ENCODE measurements at places on chromosomes 4 and X.

GRCh38 chr4:128908735-128909134 is 99.2 kb downstream of the JADE1 start:
- DNase-seq, result no peak

- DNase-seq, result no peak
Observed at GRCh38 chr4:78764498-78764961, 11.6 kb upstream of the BMP2K start.

- no peak for DNase-seq
Observed at GRCh38 chr4:83362492-83363329, 28.1 kb upstream of the HPSE start.

DNA sequence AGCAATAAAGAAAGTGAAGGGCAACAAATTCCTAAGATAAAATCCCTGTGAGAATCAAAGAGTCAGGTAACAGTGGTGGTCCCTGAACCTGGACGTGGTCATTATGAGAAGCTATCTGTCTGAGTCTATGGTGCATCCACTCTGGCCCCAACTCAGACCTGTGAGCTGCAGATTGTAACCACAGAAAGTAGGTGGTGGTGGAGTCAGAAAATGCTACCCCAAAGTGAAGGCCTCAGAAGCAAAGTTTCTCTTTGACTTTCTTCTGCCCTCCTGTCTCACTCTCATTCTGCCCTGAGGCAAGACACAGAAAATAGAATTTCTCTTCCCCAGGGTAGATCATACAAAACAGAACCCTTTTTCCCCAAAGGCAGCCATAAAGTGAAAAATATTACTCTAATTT is 84.1 kb upstream of the NEIL3 start:
- no peak for DNase-seq

GRCh38 chrX:30340753-30341152 is 31.6 kb upstream of the NR0B1 start:
- DNase-seq, result no peak

DNA sequence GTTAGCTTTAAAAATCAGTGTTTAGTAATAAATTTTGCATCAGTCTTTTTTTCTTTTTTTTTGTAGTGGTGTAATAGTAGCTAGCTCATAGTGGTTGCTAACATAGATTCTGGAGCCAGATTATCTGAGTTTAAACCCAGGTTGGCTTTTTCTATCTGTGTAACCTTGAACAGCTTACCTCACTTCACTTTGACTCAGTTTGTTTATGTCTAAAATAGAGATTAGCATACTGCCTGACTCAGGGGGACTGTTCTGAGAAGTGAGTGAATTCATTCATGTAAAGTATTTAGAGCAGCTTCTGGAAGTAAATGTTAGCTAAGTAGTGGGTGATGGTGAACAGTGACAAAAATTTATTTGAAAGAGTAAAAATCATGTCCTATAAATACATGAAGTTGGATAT is 32.9 kb downstream of the CPEB2 start:
- DNase-seq, result no peak

DNA sequence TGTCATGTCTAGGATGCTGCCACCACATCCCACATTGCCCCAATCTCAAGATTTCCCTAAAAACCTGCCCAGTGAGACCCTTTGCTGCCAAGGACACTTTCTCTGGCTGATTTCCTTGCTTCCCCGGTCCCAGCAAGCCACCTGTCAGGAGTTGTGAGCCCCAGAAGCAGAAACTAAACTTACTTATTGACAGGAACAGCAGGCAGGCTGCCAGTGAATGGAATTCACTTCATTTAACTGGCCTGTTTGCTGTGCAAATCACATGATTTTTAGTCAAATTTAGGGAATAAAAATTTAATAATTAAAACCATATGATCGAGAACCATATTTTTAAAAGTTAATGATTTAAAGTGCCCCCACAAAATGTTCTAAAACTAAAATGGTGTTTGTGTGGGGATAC is 48.5 kb downstream of the MAMLD1 start:
- DNase-seq, result no peak

DNA sequence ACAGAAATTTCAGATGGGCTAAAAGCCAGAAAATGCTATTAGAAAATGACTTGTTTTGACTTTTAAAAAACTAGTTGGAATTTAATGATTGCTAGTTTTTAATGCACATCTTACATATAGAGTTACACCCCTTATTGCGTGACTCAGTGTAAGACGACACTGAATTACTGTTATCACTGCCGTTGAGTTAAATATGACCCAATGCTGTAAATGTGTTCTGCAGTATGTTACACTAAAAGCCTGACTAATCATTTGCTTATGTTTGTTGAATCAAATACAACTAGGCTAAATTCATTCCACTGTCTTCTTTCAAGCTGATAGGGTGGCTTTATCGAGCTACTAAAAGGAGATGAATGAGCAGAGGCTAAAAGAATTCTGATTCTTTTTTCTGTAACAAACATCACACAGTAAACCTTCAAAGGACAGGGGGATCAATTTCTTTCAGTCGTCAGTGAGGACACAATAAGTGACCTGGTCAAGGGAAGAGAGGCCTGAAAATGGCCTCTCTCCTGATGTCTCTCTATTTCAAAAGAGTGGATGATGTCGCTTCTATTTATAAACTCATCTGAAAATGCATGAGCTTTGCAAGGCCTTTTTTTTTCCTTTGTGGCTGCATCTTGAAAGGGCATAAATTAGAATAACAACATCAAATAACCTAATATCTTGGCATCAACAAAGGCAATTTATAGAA is 142.2 kb upstream of the KCNIP4 start:
- no peak for DNase-seq

Data from GM18507 (cell line).